Dorsolateral prefrontal cortex (tissue), 122 donors: ENCODE measurements at places on chromosomes 6 and 20. TPM values are rescaled to one million over a fixed set of nuclear protein-coding genes. Genes with fewer than 3 reads are reported as not detected.

TMEM244 gene
- total RNA-seq, result 1.3 TPM

SLC22A7 gene
- total RNA-seq, result 0.40 TPM

HLA-DRA gene
- 39.5 TPM for total RNA-seq

TMEM200A gene
- 2.2 TPM for total RNA-seq

OR2H2 gene
- total RNA-seq, result not detected

LPA gene
- total RNA-seq, result 1.1 TPM

TASP1 gene
- total RNA-seq, result 19.4 TPM

ACTR5 gene
- total RNA-seq, result 8.6 TPM

RIMS1 gene
- total RNA-seq, result 95.2 TPM

OR12D3 gene
- not detected for total RNA-seq

SPEF1 gene
- total RNA-seq, result 4.3 TPM

PDYN gene
- total RNA-seq, result 2.9 TPM

CAGE1 gene
- total RNA-seq, result 0.21 TPM

SSTR4 gene
- 3.0 TPM for total RNA-seq

POPDC3 gene
- total RNA-seq, result 19.9 TPM

PXDC1 gene
- 26.3 TPM for total RNA-seq

TCFL5 gene
- total RNA-seq, result 30.7 TPM

ISM1 gene
- 0.74 TPM for total RNA-seq

ADGRF4 gene
- 0.28 TPM for total RNA-seq

EZR gene
- total RNA-seq, result 71.6 TPM

ZBTB24 gene
- 10.7 TPM for total RNA-seq

CFAP61 gene
- 9.1 TPM for total RNA-seq

WDR27 gene
- total RNA-seq, result 60.3 TPM

ATXN1 gene
- 255 TPM for total RNA-seq

MYMX gene
- total RNA-seq, result not detected

PI16 gene
- total RNA-seq, result 20.4 TPM
